Right cardiac atrium (tissue), 5 donors: ENCODE measurements at places on chromosomes 16 and 17.

GRCh38 chr17:14793237-14793636 is 471.9 kb downstream of the PMP22 start:
- DNase-seq = no peak

GRCh38 chr16:38941-39892 is 14.2 kb downstream of the POLR3K start:
- DNase-seq = peak; percentile 40

DNA sequence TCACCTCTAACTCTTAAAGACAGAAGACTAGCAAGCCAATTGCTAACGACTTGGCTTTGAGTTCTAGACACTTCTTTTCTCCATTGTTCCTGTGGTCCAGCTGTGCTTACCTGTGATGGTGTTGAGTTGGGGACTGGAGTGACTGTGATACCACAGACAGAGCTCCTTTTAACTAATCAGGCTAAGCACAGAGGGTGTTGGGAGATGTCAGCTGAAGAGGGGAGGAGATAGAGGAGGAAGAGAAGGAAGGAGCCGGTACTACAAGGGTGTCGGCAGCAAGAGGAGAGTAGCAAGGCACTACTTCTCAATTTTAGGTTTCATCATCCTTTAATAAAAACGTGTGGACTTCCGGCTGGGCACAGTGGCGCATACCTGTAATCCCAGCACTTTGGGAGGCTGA is 5.1 kb upstream of the MYO1D start:
- DNase-seq = no peak

DNA sequence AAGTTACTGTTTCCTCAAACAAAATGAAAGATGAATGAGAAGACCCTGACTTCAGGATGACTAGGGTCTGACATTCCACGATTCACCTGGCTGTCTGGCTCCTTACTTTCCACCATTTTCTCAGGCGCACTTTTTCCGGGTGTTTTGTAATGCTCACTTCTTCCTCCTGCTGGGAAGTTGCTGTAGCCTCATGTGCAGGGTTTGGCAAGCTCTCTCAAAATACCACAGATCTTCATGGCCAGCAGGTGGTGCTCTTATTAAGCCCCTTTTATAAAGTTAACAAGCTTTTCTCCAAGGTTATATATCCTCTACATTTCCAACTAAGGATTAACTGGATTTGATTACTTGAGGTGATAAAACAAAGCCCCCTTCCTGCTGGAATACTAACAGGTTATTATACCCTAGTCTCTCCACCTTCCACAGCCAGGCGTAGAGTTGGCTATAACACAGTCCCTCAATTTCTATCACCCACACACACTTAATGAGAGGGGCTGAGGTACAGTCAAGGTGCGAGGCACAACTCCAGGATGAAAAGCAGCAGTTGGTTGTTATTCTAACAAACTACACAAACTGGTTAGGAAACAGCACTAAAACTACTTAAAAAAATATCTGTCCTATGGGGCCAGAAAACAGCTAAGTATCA is 45.4 kb downstream of the STH start:
- DNase-seq = peak; percentile 66

GRCh38 chr17:47076171-47076570 is 97.1 kb upstream of the RPRML start:
- DNase-seq = no peak

- DNase-seq = no peak
Measured at GRCh38 chr17:21176773-21177395, 37.1 kb downstream of the TMEM11 start.

DNA sequence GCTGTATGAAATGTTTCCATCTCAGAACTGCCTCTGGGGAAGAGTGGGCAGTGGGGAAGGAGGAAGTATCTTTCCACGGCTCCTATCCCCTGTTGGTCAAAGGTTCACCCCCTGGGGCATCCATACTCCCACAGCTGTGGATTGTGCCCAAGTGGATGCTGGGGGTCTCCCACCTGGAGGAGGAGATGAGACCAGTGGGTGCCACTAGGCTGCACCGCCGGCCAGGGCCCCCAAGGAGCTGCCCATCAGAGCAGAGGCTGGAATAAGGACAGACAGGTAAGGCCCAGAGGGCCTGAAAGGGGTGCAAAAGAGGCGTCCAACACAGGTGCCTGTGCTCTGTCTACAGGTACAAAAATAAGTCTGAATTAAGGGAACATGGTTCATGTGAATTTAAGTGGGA is 87.5 kb downstream of the WSCD1 start:
- no peak for DNase-seq

GRCh38 chr16:69833357-69834282 is 71.5 kb downstream of the WWP2 start:
- DNase-seq = no peak

GRCh38 chr16:12171706-12172105 is 195.2 kb downstream of the SNX29 start:
- no peak for DNase-seq

DNA sequence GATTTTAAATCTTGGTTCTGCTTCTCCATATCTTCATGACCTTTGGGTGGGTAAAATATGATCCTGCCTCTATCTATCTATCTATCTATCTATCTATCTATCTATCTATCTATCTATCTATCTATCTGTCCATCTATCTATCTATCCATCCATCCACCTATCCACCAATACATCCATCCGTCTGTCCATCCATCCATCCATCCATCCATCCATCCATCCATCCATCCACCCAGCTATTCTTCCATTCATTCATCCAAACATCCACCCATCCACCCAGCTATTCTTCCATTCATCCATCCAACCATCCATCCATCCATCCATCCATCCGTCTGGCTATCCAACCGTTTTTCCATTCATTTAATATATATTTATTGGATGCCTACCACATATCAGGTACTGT is 11.5 kb downstream of the PRKCB start:
- DNase-seq = no peak

- no peak for DNase-seq
Measured at GRCh38 chr16:5895137-5895536, 797.5 kb upstream of the EEF2KMT start.

DNA sequence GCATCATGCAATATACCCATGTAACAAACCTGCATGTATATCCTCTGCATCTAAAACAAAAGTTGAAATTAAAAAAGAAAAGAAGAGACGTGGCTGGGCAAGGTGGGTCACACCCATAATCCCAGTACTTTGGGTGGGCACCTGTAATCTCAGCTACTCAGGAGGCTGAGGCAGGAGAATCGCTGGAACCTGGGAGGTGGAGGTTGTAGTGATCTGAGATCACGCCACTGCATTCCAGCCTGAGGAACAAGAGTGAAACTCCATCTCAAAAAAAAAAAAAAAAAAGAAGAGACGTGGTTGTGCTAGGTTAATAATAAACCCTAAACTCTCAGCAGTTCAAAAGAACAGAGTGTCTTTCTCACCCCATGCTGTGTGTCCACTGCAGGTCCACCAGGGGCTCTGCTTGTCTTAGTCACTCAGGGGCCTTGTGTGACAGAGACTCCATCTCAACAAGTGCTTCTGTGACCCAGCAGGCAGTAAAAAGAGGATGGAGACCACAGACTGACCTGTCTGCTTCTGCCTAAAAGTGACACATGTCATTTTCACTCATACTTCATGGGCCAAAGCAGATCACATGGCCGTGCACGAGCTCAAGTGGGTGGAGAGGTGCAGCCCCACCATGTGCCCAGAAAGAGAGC is 22.3 kb upstream of the N4BP1 start:
- DNase-seq = no peak

DNA sequence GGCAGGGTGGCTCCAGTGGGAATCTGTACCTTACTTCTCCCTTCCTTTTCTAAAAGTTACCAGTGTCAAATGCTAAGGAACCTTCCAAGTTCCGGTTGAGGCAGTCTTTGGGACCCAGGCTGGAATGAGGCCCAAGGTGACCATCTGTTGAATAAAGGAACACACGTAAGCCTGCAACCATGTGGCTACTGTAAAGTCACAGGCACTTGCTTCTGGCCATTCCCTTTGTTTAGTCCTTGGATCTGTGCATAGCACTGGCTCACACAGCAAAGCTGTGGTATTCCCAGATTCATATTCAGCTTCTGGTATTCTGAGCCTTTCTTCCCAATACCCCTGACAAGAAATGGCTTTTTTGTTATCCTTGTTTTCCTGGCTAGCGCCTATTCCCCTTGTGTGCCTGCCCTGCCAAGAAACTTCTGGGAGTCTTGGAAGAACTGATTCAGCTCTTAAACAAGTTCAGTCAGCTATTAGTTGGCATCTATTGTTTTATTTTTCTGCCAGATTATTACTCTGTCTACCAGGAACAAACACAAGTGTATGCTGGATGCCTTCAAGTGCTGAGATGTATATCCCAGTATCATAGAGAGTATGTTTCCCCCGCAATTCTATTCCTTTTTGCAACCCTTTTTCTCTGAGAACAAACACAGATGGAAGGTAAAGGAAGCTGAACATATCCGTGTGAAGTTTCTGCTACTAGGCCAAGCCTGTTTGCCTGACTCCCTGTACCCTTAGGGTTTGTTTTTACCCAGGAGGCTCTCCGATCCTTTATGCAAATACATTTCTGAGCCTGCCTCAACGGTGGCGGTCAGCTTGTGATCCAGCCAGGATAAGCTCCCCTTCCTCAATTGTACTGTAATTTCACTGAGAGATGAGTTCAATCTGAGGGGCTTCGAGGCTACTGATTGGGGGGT is 13.2 kb downstream of the TMEM238L start:
- peak; percentile 65 for DNase-seq

GRCh38 chr17:60089096-60089806 is 10.5 kb upstream of the HEATR6 start:
- no peak for DNase-seq

DNA sequence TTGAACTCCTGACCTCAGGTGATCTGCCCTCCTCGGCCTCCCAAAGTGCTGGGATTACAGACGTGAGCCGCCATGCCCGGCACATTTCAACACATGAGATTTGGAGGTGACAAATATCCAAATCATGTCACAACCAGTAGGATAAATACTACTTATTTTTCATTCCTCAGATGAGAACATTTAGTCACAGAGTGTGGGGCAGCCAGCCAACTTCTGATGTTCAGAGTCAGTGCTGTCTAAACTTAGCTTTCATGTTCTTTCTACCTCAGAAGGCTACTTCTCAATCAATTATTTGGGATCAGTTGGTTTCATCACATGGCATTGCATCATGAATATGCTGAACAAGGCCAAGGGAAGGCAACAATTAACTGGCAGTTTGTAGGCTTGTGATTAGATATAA is 134.5 kb downstream of the CDH13 start:
- peak; percentile 87 for DNase-seq

DNA sequence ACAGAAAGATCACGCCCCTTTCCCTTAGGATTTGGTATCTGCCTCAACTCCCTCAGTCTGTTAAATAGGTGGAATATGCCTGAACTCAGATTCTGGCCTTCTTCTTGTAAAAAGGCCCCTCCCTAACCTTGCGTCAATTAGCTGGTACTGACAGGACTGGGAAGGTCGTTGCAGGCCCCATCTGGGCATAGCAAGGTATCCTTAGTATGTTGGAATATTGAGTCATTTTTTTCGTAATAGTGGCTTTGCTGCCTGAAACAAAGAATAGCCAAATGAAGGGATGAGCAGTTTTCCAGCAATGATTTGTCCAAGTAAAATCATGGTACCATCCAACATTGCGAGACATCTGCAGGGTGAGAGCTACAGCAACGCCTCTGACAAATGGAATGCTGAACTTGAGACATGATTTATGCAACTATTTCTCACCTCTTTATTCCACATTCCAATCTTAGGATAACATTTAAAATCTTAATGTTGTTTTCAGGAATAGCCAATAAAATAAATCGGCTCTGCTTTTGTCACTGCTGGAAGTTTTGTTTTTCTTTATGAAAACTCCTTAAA is 39.3 kb upstream of the BRD7 start:
- DNase-seq = no peak

GRCh38 chr16:72721981-72722380 is 325.9 kb downstream of the ZFHX3 start:
- DNase-seq = no peak

DNA sequence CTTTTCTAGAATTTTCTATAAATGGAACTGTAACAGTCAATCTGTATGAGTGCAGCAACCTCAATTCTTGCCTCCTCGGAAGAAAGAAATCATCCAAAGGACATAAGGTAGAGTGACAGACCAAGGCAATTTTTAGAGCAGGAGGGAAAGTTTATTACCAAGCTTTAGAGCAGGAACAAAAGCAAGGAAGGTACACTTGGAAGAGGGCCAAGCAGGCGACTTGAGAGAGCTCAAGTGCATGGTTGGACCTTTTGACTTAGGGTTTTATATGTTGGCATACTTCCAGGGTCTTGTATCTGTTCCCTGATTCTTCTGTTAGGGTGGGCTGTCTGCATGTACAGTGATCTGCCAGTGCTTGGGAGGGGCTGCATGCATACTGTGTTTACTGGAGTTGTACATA is 50.3 kb downstream of the SCNN1G start:
- no peak for DNase-seq

- DNase-seq = no peak
Measured at GRCh38 chr16:28182183-28182582, 29.6 kb downstream of the XPO6 start.

GRCh38 chr16:75379911-75380847 is 53.1 kb downstream of the CFDP1 start:
- DNase-seq = peak; percentile 49

GRCh38 chr17:1029196-1029921 is 32.4 kb downstream of the TIMM22 start:
- DNase-seq = no peak

DNA sequence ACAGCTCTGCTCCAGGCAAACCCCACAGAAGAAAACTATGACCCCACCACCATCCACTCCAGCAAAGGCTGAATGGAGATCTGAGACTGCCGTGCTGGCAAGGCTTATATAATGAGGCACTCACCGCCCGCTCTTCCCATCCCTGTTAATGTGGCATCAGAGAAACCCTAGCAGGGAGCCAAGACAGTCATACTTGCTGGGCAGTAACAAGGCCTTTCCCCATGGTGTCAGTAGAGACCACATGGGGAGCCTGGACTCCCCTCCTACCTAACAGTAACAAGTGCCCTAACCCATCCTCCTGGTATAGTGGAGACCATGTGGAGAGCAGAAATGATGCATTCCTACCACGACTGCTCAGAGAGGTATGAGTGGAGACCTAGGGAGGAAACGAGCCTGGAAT is 235.2 kb downstream of the C16orf78 start:
- DNase-seq = no peak

DNA sequence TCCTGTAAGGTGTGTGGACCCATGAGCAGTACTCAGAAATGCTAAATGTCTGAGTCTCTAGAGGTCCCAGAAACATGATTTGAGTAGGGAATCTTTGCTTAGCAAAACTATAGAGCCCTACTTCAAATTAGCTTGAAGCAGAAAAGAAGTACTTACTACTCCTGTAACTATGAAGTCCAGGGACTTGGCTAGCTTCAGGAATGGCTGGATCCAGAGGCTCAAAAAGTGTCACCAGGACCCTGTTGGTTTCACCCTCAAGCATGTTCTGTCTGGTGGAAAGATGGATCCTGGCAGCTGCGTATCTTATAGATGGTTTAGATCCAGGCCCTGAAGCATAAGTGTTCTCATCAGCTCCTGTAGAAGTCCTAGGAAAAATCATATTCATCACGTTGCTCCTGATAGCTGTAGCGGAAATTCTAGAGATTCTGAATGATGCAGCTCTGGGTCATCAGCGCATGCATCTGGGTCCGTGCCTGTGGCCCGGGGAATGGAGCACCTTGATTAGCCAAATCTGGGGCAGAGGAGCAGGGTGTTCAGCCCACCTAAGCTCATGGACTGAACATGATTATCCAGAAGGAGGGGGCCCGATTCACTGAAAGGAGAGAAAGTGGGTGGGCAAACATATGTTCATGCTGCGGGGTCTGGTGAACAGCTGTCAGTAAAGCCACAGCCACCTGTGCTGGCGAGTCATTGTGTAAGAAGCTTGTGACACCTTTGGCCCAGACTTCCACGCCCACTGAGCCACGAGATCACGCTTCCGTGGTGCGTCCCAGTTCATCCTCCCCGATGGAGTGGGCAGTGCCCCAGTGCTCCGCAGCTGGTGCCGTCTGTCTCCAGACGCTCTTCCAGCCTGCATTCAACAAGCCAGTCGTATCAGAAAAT is 260.6 kb downstream of the CPPED1 start:
- no peak for DNase-seq
